ENCODE measurements at places on chromosomes 11 and 22. TPM values are rescaled to one million over a fixed set of nuclear protein-coding genes. Genes with fewer than 3 reads are reported as not detected.

The TMEM138 gene
- total RNA-seq = 74.4 TPM

The ANO1 gene
- total RNA-seq = not detected

The DMC1 gene
- total RNA-seq = 10.9 TPM

The CYB561A3 gene
- 53.0 TPM for total RNA-seq

The NRIP3 gene
- 1.4 TPM for total RNA-seq

The FGF3 gene
- not detected for total RNA-seq

The GRM5 gene
- total RNA-seq = not detected

The OR5A2 gene
- not detected for total RNA-seq

The ROBO4 gene
- total RNA-seq = not detected

Measured in CD8-positive, alpha-beta memory T cell (primary cell).